Right cardiac atrium (tissue), 5 donors: ENCODE measurements at places on chromosomes 1 and 21. TPM values are rescaled to one million over a fixed set of nuclear protein-coding genes. Genes with fewer than 3 reads are reported as not detected.

The HPDL gene
- total RNA-seq: not detected

The HSD3B1 gene
- total RNA-seq: not detected

GRCh38 chr1:182032251-182032650, 29.3 kb downstream of the ZNF648 start:
- no peak for DNase-seq

GRCh38 chr1:110617116-110617515, 11.0 kb upstream of the KCNA2 start:
- no peak for DNase-seq

GRCh38 chr1:25474439-25475047, 43.8 kb downstream of the MACO1 start:
- DNase-seq: no peak
